ENCODE measurements at places on chromosomes 11 and 22.

GRCh38 chr11:36510594-36510942 is 496 bp upstream of the TRAF6 start:
- no peak for DNase-seq

- DNase-seq = no peak
These were observed 37.2 kb downstream of the RCOR2 start for GRCh38 chr11:63879598-63880402.

DNA sequence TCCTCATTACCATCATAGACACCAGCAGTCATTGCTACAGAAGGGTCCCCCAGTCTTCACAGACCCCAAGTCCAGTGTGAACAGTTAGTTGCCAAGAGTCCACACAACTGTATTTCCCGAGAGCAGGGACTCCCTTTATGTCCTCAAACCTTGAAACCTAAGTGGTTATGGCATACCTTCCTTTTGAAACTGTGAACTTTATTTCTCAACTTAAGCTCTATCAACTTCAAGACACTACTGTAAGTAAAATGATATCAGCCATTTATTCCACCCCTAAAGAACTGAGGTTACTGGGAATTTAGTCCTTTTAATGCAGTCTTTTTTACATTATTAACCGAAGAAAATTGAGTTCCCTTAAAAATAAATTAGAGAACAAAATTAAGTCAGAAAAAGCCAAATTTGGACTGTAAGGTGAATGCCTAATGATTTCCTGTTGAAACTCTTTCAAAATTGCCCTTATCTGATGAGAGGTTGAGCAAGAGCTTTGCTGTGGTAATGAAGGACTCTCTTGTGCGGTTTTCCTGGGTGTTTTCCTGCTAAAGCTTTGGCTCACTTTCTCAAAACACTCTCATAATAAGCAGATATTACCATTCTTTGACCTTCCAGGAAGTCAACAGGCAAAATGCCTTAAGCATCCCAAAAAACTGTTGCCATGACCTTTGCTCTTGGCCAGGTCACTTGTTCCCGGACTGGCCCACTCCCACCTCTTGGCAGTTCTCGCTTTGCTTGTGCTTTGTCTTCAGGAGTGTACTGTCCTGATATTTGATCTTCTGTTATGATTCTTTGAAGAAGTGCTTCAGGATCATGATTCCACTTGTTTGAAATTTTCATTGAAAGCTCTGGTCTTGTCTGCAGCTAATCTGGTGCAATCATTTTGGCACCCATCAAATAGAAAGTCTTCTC is 765.4 kb upstream of the ANO3 start:
- no peak for DNase-seq

DNA sequence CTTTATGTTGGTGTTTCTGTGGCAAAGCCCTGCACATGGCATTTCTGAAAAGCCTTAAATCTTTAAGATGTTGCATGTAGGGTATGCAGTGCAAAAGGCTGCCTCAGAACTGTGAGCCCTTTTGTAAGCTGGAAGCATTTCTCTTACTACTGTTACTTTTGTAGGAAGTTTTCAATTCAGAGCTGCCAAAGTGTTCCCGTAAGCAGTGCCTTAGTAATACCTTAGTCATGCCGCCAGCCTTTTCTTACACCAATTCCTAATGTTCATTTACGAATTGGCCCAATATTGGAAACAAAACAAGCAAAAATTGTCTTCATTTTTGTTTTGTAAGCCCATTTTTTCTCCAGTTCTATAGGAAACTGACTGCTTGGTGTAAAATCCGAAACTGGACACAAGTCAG is 67.4 kb upstream of the RASSF10 start:
- DNase-seq = no peak

GRCh38 chr11:100010393-100010792 is 676.7 kb upstream of the ARHGAP42 start:
- no peak for DNase-seq

- no peak for DNase-seq
These were observed 31.6 kb downstream of the NTM start for GRCh38 chr11:131402040-131402439.

Measured in K562 (cell line).